ENCODE measurements at places on chromosomes 7 and 10. TPM values are rescaled to one million over a fixed set of nuclear protein-coding genes. Genes with fewer than 3 reads are reported as not detected.

GRCh38 chr10:89425000-89425399, 10.6 kb downstream of the IFIT5 start:
- no peak for DNase-seq

DNA sequence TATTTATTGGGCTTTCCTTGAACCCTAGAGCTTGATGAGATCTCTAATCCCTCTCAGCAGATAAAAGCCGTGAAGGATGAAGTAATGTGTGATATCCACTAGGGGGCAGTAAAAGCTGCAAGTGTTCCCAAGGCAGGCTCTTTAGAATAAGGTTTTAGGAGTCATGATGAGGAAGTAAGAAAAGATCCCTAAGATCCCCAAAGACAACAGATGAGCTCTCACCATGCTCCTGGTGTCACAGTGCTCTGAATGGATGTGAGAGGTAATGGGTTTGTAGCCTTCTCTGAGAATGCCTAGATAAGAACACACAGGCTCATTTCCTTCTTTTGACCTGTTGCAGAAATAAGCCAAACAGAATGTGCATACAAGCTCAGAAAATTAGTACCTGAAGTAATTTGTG, 70.4 kb upstream of the ITPRID1 start:
- no peak for DNase-seq

DNA sequence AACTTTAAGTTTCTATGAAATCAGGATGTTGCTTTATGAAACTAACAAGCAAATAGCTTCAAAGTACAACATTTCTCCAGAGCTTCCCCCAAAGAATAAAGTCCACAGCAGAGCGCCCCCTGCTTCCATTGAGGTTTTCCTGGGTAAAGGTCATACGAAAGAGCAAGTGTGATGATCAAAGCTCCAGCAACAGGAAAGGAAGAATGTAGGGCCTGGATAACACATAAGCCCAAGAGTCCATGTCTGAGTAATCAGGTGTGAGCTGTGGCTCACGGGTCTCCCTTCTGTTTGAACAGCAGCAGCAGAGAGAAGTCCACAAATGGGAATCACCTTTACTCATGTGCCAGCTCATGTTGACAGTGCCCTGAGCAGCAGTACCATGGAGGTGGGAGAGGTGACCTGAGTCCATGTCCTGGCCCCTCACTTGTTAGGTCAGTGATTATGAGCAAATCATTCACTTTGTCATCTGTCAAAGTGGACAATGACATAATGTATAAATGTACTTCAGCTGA, 50.5 kb downstream of the MRPL32 start:
- DNase-seq, result no peak

DNA sequence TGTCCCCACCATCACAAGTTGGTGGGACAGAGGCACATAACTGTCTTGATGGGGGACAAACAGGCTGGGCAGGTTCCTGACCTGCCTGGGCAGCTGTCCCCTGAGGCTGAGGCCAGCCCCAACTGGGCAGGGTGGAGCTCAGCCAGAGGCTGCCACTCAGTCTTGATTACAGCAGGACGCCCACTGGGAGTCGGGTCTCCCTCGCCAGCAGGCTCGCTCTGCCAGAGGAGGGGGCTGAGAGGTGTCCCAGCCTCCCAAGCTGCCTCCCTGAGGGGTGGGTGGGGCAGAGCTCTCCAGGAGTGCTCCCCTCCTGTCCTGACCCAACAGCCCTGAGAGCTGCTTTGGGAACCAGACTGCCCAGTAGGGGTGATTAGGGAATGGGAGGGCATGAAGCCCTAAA, 1.8 kb upstream of the CAMK2G start:
- no peak for DNase-seq

DNA sequence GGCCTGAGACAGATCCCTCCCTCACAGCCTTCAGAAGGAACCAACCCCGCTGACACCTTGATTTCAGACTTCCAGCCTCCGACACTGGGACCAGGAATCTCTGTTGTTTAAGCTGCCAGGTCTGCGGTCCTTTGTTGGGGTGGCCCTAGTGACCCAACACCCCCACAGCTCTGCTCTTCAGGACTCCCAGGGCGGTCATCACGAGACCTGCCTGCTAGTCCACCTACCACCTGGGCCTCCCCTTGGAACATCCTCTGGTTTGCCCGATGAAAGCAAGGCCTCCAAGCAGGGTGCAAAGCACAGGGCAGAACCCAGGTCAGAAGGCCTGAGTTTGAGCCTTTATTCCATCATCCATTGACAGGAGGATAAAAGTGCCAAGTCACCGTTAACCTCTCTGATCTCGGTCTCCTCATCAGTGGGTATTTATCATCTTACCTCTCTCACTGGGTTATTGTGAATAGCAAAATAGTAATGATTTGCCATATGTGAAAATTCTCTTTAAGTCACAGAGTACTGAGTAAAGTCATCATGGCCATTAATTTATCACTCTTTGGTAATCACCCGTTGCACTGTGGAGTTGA, 16.9 kb upstream of the SMARCD3 start:
- no peak for DNase-seq

The WNT8B gene
- 0.13 TPM for polyA plus RNA-seq

DNA sequence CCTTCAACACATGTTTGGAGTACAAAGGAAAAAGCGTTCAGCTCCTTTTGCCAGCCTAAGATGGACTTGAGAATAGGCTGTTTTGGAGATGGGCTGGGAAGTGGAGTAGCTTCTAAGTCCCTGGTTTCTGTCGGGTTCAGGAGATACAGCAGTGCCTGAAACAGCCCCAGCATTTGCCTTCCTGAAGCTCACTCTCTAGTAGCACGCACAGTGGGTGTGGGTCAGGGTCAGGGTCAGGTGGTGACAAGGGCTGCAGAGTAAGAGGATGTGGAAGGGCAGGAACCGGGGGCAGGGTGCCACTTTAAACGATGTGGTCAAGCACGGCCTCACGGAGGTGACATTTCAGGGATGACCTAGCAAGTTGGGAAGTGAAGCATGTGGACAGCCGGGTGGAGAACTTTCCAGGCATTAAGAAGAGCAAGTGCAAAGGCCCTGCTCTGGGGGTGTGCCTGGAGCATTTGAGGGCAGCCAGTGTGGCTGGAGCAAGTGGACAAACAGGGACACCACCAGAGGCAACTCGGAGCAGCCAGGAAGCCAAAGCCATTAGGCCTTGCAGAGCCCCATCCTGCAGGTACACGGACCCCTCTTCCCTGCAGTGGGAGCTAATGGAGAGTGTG, 382.2 kb upstream of the ZMIZ1 start:
- no peak for DNase-seq

The GRID2IP gene
- 1.3 TPM for polyA plus RNA-seq

- DNase-seq, result no peak
Measured at GRCh38 chr10:31166606-31167005, 134.9 kb upstream of the ZNF438 start.

The STX1A gene
- polyA plus RNA-seq, result 10.2 TPM

The IKZF1 gene
- 2.1 TPM for polyA plus RNA-seq

Data from left lung (tissue), 14 donors.